ENCODE measurements at places on chromosomes 12 and 14.
A peak's percentile ranks its signal among the peaks of the same experiment; 100 is the strongest.

GRCh38 chr12:22211128-22211527, 123.4 kb downstream of the ST8SIA1 start:
- no peak for DNase-seq

- no peak for DNase-seq
Observed at GRCh38 chr12:10672231-10672868, 1.5 kb downstream of the STYK1 start.

GRCh38 chr14:88129306-88130056, 124.5 kb downstream of the GPR65 start:
- no peak for DNase-seq

DNA sequence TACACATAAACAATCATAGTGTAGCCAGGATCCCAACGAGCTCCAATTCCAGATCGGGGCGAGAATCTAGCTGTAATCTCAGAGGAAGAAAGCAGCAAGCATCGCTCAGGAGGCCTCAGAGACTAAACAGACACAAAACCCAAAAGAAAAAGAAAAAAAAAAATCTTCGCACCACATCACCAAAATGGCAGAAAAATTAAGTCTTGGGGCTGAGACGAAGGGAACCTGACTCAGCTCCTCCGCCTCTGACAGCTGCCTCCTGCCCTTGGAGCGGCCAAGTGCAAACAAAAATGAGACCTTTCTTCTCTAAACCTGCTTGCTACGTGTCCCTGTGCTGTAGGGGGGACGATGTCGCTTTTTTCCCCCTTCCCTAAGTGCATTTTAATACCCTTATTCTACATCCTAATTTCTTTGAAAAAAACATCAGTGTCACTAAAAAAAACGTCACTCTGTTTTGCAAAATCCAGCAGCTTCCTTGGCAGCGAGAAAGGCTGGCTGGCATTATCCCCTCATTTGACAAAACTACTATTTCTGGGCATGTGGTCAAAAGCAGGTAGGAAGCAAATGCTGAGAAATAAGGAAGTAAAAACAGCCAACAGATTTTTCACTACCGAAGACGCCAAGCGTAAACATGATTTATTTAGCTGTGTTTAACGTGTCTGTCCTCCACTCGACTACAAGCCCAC, 30.5 kb downstream of the BCL11B start:
- no peak for DNase-seq

GRCh38 chr12:124302241-124302806, 7.4 kb downstream of the RFLNA start:
- DNase-seq, result no peak

DNA sequence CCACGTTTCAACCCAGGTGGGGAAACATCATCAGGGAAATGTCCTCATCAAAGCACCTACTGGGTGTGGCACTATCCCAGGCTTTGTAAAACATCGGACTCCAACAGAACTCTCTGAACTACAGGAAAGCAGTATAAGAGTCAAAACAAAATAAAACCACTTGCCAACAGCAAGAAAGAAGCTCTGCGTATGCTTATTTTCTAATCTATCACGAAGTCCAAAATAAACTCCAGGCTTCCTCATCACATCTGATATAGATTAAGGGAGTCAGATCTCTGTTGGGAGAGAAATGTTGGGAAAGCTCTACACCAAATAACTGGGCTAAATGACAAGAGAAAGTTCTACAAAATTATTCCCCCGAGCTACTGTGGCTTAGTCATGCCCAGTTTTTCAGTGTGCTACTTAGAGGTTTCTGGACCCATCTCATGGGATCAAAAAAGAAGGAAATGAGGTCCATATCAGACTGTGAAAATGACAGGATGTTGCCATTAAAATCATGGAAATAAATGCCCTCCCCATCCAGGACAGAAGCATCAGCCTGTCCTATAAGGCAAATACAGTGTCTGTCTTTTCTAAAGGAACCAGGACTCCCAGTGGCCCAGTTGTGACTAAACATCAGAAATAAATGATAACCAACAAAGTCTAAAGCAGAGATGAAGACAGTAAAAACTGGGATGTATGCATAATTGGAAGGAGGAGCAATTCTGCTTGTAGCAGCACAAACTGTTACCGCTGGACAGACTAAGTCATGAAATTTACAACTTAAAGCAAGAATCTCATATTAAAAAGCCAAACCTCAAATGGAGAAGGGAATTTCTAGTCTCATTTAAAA, 149.5 kb downstream of the STXBP6 start:
- DNase-seq, result no peak

- peak; percentile 61 for DNase-seq
Observed at GRCh38 chr14:93655078-93655750, 133.1 kb downstream of the PRIMA1 start.

- DNase-seq, result peak; percentile 17
Observed at GRCh38 chr14:75522224-75522982, at the start of gene BATF. Gene BATF (plus strand): TSS chr14:75522469. CDS start chr14:75522683, 214 bp downstream.

- peak; percentile 35 for DNase-seq
Observed at GRCh38 chr12:52007158-52007921, 594 bp downstream of the TAMALIN start.

- DNase-seq, result no peak
Observed at GRCh38 chr14:91912035-91912434, 35.5 kb downstream of the FBLN5 start.

GRCh38 chr12:25764409-25764808, 194.1 kb upstream of the RASSF8 start:
- DNase-seq, result no peak

GRCh38 chr12:58011676-58012075, 70.3 kb downstream of the ATP23 start:
- no peak for DNase-seq

DNA sequence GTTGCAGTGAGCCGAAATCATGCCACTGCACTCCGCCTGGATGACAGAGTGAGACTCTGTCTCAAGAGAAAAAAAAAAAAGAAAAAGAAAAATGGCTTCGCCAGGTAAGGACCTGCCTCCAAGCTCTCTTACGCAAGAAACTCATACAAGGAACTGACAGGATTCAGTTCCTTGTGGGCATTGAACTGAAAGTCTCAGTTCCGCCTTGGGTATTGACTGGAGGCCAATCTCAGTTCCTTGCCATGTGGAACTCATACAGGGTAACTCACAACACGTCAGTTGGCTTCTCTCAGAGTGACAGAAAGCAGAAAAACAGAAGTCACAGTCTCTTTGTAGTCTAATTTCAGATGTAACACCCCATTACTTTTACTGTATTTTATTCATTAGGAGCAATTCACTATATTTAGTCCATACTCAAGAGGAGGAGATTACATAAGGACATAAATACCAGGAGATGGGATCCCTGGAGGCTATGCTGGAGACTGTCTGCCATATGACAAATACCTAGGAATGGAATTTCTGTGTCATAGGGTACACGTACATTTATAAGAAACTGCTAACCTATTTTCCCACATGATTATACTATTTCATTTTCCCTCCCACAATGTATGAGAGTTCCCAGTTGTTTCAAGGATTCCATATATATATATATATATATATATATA, 11.4 kb upstream of the NOPCHAP1 start:
- DNase-seq, result no peak

GRCh38 chr12:56257491-56258067, 605 bp downstream of the ANKRD52 start:
- no peak for DNase-seq

DNA sequence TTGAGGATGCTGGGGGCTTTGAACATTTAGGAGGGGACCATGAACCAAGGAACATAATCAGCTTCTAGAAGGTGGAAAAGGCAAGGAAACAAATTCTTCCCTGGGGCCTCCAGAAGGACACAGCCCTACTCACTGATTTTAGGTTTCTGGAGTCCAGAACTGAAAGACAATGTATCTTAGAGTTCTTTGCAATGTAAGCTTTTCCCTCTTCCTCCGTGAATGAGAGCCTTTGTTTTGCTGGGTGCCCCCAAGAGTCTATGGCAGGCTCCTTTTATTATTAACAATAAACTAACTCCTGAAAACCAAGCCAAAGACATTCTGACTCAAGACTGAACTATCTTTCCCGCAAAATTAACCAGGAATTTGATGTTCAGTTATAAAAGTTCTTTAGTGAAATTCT, 204.1 kb downstream of the STXBP6 start:
- no peak for DNase-seq

GRCh38 chr12:89160716-89161123, 191.6 kb downstream of the DUSP6 start:
- peak; percentile 27 for DNase-seq

GRCh38 chr14:44981198-44981597, 19.2 kb downstream of the TOGARAM1 start:
- no peak for DNase-seq

DNA sequence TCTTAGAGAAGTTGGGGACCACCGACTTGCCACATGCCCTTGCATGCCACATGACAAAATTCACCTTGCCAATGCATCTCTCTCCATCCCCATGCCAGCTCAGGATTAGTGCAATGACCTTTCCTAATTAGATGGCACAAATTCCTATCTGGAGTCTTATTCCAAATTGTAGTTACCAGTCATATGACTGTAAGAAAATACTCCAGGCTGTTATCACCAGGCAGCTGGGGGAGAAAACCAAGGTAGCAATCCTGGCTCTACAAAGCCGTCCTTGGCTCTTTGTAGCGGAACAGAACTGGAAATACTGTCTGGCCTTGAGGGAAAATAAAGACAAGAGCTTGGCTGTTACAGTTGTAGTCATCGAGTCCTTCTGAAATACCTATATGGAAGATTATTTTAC, 208.5 kb upstream of the DIO2 start:
- no peak for DNase-seq

GRCh38 chr12:112342587-112342986, 39.6 kb downstream of the HECTD4 start:
- peak; percentile 85 for DNase-seq

- no peak for DNase-seq
Observed at GRCh38 chr12:84757978-84758377, 154.6 kb downstream of the SLC6A15 start.

DNA sequence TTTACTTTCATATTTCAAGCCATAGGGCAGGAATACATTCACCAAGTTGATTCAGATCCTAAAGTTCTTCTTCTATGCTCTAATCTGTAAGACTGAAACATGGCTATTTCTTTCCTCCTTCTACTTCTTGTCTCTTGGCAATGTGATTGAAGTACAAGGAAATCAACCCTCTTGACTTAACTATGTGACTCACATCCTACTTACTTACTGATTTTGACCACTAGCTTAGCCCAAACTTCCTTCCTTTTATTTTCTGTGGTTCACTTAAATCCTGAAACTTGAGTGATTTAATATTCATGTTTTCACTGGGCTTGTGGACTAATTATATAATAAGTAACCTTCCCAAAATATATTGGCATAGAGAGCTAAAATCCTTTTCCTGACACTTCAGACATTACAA, 111.2 kb upstream of the NOVA1 start:
- DNase-seq, result no peak

All from erythroblast (primary cell).